ENCODE measurements at places on chromosomes 13 and 19.

DNA sequence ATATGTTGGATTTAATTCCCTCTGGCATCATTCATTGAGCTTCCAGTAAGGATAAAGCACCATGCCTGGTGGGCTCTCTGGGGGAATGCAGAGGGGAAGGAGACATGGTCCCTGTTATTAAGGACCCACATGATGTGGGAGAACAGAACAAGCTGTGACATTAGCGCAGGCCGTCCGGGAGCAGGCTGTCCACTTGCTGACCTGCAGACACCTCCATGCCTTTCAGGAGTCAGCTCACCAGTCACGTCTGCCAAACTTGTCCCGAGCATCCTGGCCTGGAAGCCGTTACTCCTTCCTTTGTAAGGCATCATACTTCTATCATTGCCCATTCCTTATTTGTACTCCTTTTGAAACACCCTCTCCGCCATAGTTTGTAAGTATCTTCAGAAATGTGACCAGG is 23.4 kb downstream of the B3GLCT start:
- DNase-seq, result no peak

GRCh38 chr13:48656608-48657007 is 2.9 kb downstream of the CYSLTR2 start:
- no peak for DNase-seq

DNA sequence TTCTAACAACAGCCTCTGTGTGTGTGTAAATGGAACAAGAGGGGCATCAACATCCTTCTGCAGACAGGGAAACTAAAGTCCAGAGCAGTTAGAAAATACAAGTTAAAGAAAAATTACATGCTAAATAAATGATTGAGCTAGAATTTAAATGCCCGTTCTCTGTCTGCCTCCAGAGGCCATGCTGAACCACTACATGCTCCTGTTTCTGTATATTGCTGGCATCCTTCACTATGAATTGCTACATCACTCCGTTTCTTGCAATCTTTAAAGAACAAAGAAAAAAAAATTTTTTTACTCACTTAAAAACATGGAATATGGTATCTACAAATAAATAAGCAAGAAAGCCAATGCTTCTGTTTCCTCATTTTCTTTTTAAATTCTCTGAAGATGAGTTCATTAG is 47.9 kb downstream of the DCT start:
- DNase-seq, result no peak

- no peak for DNase-seq
Observed at GRCh38 chr19:8662263-8662662, 31.8 kb downstream of the NFILZ start.

- DNase-seq, result no peak
Observed at GRCh38 chr19:30065680-30066606, 123.9 kb downstream of the URI1 start.
